ENCODE measurements at places on chromosomes 12 and 14.

GRCh38 chr12:11834931-11835330 is 185.5 kb downstream of the ETV6 start:
- no peak for DNase-seq

DNA sequence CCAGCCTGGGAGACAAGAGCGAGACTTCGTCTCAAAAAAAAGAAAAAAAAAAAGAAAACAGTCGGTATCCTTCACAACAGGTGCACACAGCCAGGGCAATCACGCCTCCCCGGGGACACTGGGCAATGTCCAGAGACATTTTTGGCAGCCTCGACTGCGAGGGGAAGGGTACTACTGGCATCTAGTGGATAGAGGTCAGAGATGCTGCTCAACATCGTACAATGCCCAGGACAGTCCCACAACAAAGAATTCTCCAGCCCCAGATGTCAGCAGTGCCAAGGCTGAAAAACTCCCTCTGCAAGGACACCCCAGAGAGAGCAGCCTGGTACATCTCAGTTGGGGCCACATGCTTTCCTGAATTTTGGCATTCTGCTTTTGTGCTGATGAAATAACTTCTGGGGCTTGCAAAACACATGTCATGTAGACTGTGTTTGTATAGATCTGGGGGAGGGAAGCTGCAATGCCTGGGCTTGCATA is 21.5 kb downstream of the ALDH2 start:
- no peak for DNase-seq

GRCh38 chr12:57208631-57209282 is 7.8 kb upstream of the NXPH4 start:
- no peak for DNase-seq

DNA sequence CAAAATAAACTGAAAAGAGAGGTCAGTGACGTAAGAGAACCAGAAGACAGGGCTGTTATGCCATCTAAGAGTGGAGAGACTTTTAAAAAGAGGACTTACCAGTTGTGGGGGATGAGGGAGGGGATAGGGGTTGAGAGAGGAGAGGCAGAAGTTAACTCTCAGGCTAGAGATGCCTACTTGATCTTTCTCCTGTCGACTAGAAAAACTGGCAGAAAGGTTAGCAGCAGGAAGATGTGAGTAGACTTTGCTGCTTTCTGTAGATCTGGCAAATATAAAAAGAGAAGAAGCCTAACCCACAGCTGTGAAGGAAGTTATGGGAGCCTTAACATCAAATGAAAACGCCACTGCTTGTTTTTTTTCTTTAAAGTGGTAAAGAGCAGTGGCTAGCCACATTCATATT is 10.7 kb downstream of the CREBL2 start:
- no peak for DNase-seq

DNA sequence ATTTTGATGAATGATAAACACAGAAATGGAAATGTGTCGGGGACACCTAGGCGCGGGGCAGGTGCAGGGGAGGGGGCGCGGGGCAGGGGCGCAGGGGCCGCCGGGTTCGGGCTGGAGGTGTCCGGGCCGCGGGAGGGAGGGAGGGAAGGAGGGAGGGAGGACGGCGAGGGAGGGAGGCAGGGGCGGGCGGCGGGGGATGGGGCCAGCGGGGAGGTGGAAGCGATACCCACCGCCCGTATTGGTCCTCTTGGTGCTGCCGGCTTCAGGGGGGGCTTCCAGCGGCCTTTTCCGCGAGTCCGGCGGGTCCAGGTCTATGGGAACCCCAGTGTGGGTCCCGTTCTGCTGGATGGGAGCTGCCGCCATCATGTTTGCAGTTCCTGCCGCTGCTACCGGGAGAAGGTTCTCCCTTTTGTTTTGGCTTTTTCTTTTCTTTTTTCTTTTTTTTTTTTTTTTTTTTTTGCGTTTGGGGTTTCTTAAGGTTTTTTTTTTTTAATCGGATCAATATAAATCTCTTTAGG is 703 bp downstream of the NOVA1 start:
- no peak for DNase-seq

DNA sequence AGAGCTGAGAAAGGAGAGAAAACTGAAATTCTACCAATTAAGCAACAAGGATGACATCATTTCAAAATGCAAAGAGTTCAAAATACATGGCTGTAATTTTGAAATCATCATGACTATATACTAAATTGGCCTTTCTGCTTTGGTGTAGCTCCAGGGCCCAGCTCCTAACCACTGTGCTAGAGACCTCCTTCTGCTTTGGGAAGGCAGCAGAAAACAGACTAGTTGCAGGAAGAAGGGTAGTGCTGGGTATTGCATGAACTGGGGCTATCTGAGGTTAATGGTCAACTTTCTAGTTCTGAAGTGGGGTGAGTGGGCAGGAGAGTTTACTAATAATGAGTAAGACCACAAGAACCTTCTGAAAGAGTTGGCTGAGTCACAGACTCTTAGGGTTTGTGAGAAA is 66.2 kb downstream of the PTGER2 start:
- no peak for DNase-seq

Measured in activated effector memory CD4-positive, alpha-beta T cell treated with Interleukin-2 at 50 U/mL for 16 hours (primary cell).